ENCODE measurements at places on chromosomes 1 and 21. TPM values are rescaled to one million over a fixed set of nuclear protein-coding genes. Genes with fewer than 3 reads are reported as not detected.

DSTYK gene
- total RNA-seq, result 11.9 TPM

CFHR2 gene
- not detected for total RNA-seq

PDC gene
- not detected for total RNA-seq

LCE2C gene
- total RNA-seq, result not detected

Measured in posterior vena cava (tissue), 2 donors.